Activated CD4-positive, alpha-beta T cell treated with anti-CD3 and anti-CD28 coated beads, Interleukin-2, amount 50 U/mL, for 24 hours (primary cell): ENCODE measurements at places on chromosomes 12 and 14.

GRCh38 chr12:43501703-43502102 lies 50.3 kb downstream of the ADAMTS20 start:
- DNase-seq: no peak

DNA sequence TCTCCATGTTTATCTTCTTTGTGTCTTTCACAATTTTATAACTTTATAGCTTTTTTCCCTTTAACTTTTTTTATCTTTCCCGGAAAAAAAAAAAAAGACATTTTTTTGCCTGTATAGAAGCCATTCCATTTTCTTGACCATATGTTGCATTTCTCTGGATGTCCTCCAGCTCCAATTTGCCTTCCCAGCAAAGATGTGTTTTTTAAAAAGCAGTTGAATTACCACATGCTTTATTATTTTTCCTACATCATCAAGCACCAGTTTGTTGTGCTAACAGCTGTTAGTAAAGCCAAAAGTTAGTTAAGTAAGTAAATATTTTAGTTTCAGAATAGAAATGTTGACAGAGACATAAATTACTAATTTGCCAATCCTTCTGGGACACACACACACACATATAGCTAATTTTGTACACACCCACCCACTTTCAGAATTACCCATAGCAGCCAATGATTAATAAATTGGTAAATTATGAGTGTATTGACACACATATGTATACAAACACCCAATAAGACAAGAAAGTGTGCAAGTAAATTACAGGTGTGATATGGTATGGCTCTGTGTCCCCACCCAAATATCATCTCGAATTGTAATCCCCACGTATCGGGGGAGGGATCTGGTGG lies 118.3 kb downstream of the SLC38A6 start:
- no peak for DNase-seq

DNA sequence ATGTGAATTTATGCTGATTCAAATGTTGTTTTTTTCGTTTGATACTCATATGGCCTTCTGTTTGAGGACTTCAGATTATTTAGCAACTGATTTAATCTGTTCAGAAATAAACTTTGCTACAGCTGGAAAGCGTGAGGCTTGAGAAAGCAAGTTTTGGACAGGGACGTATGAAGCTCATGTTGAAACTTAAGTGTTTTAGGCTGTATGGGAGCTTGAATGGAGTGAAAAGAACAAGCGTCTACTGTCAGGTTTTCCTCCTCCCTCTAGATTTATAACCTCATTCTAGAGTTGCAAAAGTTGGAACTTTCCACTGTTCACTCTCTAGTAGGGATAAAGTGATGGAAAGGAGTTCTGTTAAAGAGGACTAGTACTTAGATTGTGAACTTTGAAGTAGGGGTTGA lies 1.0 kb downstream of the PRPF39 start:
- DNase-seq: no peak

DNA sequence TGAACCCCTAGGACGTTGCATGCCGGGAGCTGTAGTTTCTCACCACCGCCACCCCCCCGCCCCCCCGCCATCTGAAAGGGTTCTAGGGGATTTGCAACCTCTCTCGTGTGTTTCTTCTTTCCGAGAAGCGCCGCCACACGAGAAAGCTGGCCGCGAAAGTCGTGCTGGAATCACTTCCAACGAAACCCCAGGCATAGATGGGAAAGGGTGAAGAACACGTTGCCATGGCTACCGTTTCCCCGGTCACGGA lies 501 bp upstream of the HSP90B1 start:
- DNase-seq: no peak

GRCh38 chr12:115934046-115934445 lies 343.4 kb downstream of the MED13L start:
- no peak for DNase-seq

DNA sequence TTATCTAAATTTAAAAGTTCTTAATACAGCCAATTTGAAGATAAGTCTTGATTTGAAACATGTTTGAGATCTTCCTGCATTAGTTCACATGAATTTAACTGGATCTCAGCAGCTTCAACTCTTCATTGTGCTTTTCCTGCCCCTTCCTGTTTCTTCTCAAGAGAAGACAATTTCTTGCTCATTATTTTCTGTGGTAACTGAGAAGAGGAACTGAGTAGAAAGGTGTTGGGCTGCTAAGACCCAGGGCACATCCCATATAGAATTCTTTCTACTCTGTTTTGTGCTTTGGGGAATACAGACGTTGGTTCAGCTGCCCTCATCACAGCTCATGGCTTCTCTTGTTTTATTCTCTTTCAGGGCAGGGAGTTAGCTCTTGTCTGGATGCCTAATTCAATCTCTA lies 110.2 kb downstream of the SNAPC1 start:
- no peak for DNase-seq

DNA sequence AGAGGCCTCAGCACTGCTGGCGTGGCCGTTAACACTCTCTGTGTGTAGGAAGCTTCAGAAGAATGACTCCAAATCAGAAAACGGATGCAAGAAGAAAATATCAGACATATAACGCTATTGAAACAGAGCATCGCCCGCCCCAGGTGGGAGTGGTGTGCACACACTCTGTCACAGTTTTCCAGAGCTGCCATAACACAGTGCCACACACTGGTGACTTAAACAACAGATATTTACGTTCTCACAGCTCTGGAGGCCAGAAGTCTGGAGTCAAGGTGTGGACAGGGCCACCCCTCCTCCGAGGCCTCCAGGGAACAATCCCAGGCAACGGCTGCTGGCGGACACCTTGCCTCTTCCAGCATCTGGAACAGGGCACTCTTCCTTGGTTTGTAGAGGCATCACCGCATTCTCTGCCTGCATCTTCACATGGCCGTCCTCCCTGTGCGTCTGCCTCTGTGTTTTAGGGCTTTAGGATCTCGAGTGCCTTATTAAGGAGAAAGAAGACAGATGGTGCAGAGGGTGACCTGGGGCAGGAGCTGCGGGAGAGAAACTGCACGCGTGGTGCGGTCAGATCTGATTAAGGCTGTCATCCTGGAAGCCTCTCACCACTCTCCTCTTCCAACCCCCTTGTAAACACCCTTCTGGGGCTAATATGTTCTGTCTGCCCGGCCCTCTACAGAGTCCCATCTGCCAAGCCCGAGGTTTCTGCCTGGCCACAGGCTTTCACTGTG lies 141.0 kb downstream of the SLC15A4 start:
- no peak for DNase-seq

- no peak for DNase-seq
Observed at GRCh38 chr12:45216983-45217485, 1.1 kb downstream of the ANO6 start.

GRCh38 chr12:91991399-91992187 lies 154.1 kb downstream of the BTG1 start:
- no peak for DNase-seq

- DNase-seq: no peak
Observed at GRCh38 chr14:105894978-105895881, 368.8 kb downstream of the TMEM121 start.

DNA sequence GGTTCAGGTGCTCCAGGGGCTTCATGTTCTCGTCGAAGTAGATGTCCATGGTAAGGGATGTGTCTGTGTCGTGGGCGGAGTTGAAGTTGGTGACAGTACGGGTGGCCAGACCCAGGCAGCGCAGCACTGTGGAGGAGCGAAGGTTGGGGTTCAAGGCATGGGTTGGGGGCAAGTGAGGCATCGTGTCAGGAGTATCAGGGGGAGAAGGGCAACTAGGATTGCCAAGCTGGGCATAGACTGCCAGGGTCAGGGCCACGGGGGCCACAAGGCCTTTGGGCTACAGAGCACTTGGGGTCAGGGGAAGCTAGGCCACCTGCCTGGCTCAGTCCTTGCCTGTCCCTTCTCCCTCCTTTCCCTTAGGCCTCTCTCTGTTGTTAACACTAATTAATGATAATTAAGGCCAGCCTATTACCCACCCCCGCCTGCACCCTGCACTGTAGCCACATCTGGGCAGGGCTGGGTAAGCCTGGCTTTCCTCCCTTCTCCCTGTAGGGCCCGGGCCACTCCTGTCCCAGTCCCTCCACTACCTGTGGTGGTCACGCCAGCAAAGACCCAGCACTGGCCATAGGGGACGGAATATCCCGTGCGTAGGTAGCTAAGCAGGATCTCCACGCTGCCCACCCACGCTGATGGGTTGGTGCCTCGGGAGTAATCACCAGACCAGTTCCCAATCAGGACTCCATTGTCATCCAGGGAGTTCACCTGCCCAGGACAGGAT lies 4.3 kb downstream of the TGM1 start:
- no peak for DNase-seq

DNA sequence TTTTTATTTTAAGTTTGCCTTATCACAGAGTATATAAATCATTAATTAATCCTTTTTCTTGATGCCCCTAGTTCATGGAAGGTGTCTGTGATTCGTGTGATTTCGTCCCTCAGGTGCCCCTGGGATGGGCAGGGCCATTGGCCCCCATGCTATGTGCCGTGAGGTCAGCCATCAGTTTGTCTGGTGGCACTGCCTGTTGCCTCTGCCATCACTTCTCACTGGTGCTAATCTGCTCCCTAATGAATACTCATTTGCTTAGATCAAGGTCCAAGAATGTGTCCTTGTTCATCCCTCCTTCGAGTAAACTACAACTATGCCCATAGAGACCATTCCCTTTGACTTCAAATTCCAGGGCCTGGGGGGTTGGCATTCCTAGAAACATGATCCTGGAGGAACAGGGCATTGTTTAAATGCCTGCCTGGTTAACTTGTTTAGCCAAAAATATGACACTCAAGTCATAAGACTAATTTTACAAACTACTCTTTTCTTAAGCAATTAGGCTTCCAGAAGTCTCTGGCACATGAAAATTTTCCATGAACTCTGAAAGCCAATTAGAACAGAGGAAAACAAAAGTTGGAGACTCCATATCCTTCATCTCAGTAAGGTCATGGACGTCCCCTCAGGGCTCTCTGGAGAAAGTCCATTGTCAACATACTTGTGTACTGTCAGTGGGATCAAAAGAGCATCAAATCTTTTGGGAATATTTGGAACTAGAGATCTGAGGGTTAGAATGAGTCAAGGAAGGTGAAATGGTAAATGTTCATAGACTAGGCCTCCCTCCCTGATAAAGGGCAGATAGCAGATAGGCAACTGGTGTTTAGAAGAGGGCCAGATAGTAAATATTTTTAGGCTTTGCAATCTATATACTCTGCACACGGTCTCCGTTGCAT lies 90.9 kb upstream of the PLXNC1 start:
- DNase-seq: no peak

DNA sequence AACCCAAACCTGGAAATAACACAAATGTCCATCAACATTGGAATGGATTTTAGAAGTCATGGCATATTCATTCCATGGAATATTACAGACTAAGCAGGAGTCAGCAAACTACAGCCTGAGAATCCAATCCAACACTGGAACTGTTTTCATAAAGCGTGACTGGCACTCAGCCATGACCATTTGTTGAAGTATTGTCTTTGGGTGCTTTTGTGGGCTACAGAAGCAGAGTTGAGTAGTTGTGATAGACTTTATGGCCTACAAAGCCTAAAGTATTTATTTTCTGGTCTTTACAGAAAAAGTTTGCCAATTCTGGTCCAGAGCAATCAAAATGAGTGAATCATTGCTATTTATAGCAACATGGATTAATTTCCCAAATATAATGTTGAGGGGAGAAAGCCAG lies 34.5 kb upstream of the FRS2 start:
- DNase-seq: no peak

GRCh38 chr12:77746096-77746495 lies 84.6 kb upstream of the NAV3 start:
- DNase-seq: no peak

GRCh38 chr14:69770559-69770958 lies 3.6 kb downstream of the SRSF5 start:
- DNase-seq: no peak

DNA sequence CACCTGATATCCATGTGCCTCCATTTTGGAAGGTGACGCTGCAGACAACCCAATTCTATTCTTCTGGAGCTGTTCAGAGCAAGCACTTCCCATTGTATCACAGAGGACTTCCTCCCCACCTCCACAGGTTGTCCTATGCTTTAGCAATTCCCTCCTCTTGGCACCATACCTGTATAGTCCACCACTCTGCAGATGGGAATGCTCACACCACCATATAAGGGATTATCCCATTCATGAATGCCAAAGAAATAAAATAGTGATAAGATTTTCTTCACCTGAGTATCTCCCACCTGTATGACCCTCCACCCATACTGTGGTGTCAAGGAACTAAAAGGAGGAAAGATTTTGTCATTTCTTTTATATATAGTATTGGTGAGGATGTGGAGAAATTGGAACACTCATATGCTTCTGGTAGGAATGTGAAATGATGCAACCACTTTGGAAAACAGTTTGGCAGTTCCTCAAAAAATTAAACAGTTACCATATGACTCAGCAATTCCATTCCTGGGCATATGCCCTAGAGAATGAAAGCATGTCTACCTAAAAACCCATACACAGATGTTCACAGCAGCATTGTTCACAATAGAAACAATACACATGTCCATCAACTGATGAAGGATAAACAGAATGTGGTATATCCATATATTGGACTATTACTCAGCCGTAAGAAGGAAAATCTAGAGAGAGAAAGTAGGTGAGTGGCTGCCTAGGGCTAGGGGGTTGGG lies 75.2 kb downstream of the FIGNL2 start:
- DNase-seq: no peak

- DNase-seq: no peak
Observed at GRCh38 chr12:70497508-70497907, 131.4 kb downstream of the KCNMB4 start.

DNA sequence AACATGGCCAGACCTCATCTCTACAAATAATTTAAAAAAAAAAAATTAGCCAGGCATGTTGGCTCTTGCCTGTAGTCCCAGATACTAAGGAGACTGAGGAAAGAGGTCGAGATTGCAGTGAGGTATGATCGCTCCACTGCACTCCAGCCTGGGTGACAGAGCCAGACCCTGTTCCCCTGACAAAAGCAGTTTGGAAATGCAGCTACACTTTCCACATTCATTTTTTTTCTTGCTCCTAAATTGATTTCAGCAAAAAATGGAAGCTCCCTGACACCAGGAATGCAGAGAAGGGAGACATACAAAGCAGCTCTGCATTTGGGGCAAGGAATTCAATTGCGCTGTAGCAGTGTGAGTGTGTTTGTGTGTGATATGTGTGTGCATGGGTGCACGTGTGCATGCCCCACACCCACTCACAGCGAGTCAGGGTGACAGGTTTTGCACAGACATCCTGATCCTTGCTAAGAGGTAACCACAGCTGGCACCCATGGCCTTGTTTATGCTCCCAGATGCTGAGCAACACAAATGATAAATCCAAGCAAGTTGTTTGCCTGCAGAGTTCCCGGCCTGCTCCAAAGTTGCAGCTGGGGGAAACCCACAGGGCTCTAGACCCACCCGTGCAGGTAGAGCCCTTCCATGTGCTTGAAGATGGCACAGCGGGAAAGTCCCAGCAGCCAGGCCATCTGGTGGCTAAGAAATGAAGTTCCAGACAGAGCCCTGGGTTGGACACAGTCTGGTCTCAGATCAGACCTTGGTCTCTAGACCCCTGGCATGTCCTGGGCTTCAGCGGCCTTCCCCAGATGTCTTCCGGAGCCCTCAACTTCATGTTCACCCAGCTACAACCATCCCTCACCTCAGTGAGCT lies 25.9 kb upstream of the BDKRB2 start:
- no peak for DNase-seq
